ENCODE measurements at places on chromosomes 16 and 17.

- peak; percentile 19 for DNase-seq
These were observed 39.6 kb upstream of the RHOT1 start for GRCh38 chr17:32102646-32103186.

- no peak for DNase-seq
These were observed 32.6 kb upstream of the KIFC3 start for GRCh38 chr16:57834936-57835335.

DNA sequence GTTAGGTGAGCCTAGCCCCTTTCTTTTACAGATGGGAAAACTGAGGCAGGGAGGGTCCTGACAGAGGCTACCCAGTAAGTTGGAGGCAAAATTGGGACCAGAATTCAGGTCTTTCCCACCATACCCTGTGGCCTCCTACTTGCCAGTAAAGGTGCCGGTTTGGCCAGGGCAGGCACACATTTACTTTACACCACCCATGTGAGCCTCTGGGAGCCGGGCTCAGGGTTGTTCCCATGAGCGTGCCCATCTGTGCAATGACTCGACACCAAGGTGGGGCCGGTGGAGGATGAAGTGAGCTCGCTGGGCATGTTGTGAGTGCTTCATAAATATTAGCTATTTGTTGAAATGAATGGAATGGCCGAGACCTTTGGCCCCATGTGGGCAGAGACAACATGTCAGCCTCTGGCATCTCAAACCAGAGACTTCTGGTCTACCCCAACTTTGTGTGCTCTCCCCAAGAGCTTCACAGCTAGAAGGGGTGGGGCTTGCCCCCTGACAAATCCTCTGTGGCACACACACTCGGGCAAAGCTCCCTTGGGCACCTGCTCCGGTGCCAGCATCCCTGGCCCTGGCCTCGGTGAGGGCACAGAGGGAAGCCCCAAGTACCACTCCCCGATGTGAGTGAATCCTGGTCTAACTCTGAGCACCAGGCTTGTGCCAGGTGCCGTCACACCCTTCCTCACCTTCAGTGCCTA is 60.1 kb downstream of the SRCIN1 start:
- no peak for DNase-seq

DNA sequence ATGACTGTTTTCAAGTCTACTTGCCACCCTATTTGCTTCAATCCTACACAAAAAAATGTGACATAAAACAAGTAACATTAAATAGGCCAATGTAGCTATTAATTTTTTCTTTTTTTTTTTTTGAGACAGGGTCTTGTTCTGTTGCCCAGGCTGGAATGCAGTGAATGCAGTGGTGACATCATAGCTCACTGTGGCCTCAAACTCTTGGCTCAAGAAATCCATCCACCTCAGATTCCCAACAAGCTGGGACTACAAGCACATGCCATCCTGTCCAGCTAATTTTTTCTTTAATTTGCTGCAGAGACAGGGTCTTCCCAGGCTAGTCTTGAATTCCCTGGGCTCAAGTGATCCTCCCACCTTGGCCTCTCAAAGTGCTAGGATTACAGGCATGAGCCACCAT is 29.4 kb downstream of the ANKFY1 start:
- DNase-seq, result no peak

GRCh38 chr17:18981642-18982424 is 22.7 kb downstream of the FAM83G start:
- DNase-seq, result no peak

DNA sequence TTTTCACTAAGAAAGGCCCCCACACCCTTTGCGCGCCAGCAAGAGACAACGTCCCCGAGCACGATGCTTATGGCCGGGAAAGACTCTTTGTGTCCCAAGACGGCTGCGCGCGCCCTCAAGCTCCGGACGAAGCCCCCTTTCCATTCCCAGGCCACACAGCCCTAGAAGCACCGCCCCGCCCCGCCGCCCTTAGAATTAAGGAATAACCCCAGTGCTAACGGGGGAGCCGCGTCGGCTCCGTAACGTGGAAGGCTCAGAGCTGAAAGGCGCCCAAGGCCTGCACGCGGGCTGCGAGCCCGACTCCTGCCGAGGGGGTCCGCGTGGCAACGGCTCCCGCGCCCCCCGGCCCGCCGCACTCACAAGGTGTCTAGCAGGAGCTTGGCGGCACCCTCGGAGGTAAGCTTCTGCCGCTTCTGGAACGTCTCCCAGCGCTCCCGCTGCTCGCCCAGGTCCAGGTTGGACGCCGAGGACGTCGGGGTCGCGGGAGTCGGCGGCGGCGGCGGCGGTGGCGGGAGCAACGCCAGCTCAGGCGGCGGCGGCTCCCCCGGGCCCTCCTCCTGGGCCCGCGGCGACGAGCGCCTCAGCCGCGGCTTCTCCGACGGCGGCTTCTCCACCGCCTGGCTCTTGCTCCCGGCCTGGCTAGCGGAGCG is 477 bp downstream of the CENPV start:
- peak; percentile 81 for DNase-seq

- DNase-seq, result no peak
These were observed 20.1 kb downstream of the SLC39A11 start for GRCh38 chr17:73072219-73072962.

DNA sequence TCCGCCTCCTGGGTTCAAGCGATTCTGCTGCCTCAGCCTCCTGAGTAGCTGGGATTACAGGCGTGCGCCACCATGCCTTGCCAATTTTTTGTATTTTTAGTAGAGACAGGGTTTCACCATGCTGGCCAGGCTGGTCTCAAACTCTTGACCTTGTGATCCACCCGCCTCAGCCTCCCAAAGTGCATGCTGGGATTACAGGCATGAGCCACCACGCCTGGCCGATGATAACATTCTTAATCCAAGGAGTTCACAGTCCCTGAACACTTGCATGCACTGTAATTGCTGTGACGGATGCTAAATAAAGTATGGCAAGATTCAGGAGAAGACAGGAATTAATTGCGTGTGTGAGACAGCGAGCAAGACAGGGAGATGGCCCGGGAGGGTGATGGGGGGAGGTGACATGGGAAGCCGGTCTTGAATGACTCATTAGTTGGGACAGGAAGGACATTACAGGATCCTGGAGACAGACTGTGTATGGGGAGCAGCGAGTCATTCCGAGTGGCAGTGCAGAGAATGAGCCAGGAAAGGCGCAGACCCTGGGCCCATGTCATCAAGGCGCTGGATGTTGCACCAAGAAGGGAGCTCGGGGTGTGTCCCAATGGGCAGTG is 6.7 kb downstream of the ABCA3 start:
- no peak for DNase-seq

GRCh38 chr17:28196636-28197035 is 122.4 kb upstream of the TMEM97 start:
- DNase-seq, result no peak

GRCh38 chr17:81428516-81428915 is 33.3 kb downstream of the BAHCC1 start:
- DNase-seq, result no peak

DNA sequence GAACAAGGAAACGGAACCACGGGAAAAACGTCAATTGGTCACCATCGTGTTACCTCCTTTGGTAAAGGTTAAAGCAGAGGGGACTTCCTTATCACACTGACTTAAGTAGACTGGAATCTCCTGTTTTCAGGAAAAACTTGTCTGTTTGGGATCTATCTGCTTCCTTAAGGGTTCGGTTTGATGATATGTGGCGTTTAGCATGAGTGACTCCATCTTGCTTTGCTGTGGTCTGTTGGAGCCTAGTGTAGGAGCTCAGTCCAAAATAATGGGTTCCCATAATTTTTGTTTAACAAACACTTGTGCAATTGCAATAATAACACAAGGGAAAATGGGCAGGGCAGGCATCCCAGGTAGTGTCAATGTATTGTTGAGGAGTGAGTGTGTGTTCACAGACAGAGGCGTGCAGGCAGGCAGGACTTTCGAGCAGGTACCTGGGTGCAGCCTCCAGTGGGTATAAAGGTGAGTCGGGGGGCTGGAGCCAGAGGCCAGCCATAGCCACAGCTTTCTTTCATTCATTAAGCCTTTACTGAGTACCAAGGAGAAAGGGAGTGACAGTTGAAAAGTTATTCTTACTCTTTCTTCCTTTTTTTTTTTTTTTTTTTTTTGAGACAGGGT is 4.3 kb upstream of the ENGASE start:
- DNase-seq, result no peak

DNA sequence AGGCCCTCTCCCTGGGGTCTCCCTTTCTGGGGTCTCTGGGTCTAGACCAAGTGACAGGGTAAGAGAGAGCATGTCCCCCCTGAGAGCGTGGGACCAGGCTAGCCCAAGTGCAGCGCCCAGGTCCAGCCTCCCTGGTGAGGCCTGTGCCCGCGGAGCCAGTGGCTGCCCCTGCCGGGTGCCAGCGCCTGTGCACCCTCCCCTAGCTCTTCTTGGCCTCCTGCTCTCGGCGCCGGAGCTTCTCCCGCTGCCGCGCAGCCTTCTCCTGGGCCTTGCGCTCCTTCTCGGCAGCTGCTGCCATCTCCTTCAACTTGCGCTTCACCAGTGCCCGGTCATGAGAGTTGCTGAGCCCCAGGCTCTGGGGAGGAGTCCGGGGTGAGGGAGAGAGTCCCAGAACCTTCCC is 17.3 kb downstream of the SAMD14 start:
- no peak for DNase-seq
